Suppressor macrophage treated with lipopolysaccharide for 1 hour (primary cell): ENCODE measurements at places on chromosomes 3 and 15.

GRCh38 chr3:156594219-156594683 lies 39.3 kb upstream of the SSR3 start:
- DNase-seq = no peak

DNA sequence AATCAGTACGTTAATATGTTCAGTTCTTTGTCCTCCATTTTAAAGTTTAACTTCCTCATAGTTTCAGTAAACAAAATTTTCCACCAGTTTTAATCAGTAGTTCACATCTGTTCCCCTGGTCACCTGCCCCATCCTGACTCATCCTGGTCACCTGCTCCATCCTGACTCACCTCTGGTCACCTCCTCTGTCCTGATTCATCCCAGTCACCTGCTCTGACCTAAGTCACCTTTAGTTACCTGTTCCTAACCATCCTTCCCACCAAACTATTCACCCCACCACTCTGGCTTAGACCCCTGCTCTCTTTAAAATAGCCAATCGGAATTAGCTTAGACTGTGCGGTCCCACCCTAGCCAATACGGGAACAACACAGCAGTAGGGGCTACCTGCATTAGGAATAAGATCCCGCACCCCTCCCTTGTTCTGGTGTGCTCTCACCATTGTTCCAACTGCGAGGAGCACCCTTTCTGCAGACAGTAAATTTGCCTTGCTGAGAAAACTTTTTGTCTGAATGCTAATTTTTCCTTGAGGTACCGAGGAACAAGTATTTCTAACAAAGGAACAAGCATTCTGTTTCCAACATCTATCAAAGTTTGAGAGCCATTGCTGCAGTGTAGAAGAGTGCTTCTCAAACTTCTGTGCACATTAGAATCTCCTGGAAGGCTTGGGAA lies 169.3 kb downstream of the ADAMTS17 start:
- DNase-seq = no peak

- no peak for DNase-seq
Measured at GRCh38 chr3:101533603-101533968, 20.6 kb upstream of the SENP7 start.

- DNase-seq = no peak
Measured at GRCh38 chr3:116285781-116286421, 159.4 kb downstream of the LSAMP start.

- DNase-seq = no peak
Measured at GRCh38 chr15:68420186-68420684, 11.7 kb downstream of the ITGA11 start.

GRCh38 chr15:60651734-60652141 lies 172.8 kb upstream of the ICE2 start:
- DNase-seq = no peak

DNA sequence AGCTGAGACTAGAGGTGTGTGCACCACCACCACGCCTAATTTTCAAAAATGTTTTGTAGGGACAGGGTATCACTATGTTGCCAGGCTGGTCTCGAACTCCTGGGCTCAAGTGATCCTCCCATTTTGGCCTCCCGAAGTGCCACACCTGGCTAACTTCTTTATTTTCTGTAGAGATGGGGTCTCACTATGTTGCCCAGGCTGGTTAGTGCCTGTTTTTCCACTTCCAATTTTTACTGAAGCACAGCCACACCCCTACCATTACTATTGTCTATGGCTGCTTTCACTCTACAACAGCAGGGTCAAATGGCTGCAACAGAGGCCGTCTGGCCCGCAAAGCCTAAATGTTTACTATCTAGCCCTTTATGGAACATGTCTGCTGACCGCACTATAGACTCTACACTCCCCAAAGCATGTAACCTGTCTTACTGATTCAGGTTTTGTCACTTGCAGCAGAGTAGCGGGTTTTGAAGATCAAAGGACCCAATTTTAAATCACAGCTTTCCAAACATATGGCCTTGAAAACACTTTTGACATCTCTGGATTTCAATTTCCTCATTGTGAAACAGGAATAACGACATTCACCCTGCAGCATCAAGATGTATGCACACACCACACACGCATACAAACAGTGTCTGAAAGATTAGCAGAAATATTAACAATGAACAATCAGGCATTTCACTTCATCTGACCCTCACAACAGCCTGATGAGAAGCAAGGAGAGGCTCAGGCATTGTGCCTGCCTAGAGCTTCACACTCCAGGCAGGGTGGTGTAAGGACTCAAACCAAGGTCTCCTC lies 46.1 kb downstream of the SCAP start:
- DNase-seq = no peak

DNA sequence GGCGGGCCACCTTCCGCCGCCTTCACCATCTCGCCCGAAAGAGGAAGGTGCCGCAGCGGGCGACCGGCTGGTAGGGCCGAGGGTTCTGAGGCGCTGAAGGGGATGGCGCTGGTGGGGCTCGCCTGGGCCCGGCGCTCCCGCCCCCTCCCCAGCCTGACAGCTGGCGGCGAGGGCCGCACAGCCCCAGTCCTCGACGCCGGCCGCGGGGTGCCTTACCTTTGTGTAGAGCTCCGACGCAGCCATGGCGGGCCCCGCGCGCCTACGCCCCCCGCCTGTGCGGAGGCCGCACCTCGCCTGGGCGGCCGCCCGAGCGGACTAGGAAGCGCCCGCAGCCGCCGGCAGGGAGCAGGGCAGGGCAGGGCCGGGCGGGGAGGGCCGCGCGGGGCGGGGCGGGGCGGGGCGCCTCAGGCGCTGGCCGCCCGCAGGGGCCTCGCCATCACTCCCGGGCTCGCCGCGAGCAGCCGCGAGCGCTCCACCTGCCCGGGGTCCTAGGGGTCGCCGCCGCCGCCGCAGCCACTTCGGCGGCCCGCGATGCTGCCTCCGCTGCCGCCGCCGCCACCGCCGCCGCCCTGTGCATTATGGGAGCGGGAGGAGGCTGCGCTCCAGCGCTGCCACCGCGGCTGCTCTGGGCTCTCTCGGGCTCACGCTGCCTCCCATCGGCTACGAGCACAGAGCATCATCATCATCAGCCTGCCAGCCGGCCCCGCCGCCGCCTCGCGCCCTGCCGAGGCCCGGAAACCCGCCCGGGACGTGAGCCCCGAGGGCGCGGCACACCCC lies at the start of gene MYO5A:
Gene MYO5A (minus strand): TSS at position 317 of the 777 bp plus-strand sequence. CDS start 74 bp downstream, at position 243.
- peak; percentile 95 for DNase-seq
